ENCODE measurements at places on chromosomes 4 and X. TPM values are rescaled to one million over a fixed set of nuclear protein-coding genes. Genes with fewer than 3 reads are reported as not detected.

TCEAL7 gene
- 30.8 TPM for total RNA-seq

RAB33A gene
- 5.1 TPM for total RNA-seq

ZNF518B gene
- total RNA-seq = 158 TPM

TEX28 gene
- total RNA-seq = not detected

DNA sequence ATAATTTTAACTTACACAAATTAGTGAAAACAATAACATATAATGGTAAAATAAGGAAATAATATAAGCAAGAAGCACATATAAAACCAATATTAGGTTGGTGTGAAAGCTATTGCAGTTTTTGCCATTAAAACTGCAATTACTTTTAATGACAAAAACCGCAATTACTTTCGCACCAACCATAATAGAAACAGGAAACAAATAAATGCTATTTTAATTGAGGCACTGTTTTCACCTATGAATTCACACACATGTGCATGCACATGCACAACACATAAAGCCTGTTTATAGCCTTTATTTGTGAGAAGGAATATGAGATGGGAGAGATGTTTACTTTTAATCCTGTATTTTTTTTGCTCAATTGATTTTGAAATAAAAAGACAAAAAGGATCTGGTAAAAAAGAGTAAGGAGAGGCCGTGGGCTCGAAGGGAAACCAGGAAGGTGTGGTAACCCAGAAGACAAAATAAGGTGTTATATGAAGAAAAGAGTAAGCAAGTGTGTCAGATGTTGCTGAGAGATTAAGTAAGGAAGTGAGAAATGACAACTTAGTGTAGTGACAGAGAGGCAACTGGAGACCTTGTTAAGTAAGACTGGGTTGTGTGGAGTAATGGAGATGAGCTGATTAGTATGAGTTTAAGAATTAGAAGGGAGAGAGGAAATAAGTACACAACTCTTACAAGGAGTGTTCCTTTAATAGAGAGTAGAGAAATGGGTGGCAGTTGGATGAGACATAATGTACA is 69.0 kb downstream of the KLHL13 start:
- no peaks in the 10 kb centered on the region for H3K4me1 ChIP-seq
- H3K27ac ChIP-seq = no peak overlapping the region
- H3K36me3 ChIP-seq = peaks cover 5% of the 10 kb centered on the region
- no peak for DNase-seq

DNA sequence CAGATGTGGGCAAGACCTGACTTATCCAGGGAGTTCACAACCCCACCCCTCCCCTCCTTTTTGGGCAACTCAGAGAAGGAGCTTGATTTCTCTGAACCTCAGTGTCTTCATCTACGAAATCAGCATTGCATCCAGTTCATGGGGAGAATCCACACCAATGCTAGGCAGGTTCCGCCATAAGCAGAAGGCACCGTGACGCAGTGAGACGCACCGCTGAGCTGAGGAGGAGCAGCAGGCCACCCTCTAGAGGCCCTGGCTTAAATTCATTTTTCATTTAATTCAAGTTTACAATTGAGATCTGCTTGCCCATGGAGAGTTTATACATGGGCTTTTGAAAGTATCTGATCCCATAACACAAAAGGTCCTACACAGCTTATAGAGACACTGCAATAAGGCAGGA is 55.7 kb downstream of the CPZ start:
- H3K36me3 ChIP-seq = no peaks in the 10 kb centered on the region
- no peak overlapping the region for H3K27ac ChIP-seq
- peaks cover 29% of the 10 kb centered on the region for H3K4me1 ChIP-seq
- DNase-seq = no peak
- H3K27me3 ChIP-seq = no peaks in the 10 kb centered on the region
- no peak overlapping the region for H3K4me3 ChIP-seq

- H3K4me3 ChIP-seq = no peak overlapping the region
- H3K27me3 ChIP-seq = no peaks in the 10 kb centered on the region
- H3K4me1 ChIP-seq = no peaks in the 10 kb centered on the region
- no peak for DNase-seq
- H3K36me3 ChIP-seq = no peaks in the 10 kb centered on the region
- no peak overlapping the region for H3K27ac ChIP-seq
Measured at GRCh38 chr4:2364654-2365053, 53.8 kb downstream of the ZFYVE28 start.

DNA sequence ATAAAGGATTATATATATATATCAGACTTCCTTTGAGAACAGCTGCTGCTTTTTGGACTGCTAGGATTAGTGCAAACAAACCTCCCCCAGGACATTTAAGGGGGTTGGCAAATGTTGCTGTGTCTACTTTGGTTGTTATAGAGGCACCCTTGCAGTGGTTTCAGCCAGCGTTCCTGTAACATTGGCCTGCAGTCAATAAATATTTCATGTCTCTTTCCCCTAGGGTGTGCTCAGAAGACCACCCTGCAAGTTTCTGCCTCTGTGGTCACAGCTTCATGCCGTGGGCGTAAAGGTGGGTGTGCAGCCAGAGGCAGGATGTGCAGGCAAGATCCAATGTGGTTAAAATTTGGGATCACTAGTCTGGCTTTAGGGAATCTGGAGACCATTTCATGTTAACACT is 28.9 kb downstream of the FGF5 start:
- no peak overlapping the region for H3K4me3 ChIP-seq
- H3K27me3 ChIP-seq = no peaks in the 10 kb centered on the region
- DNase-seq = no peak
- H3K4me1 ChIP-seq = no peaks in the 10 kb centered on the region

GRCh38 chr4:3680656-3681055 is 85.5 kb upstream of the ADRA2C start:
- H3K36me3 ChIP-seq = no peaks in the 10 kb centered on the region
- H3K4me1 ChIP-seq = no peaks in the 10 kb centered on the region
- no peak for DNase-seq
- no peaks in the 10 kb centered on the region for H3K27me3 ChIP-seq

- no peak for DNase-seq
- H3K27me3 ChIP-seq = no peaks in the 10 kb centered on the region
- H3K36me3 ChIP-seq = no peaks in the 10 kb centered on the region
- peaks cover 27% of the 10 kb centered on the region for H3K4me1 ChIP-seq
- no peak overlapping the region for H3K27ac ChIP-seq
- H3K4me3 ChIP-seq = no peak overlapping the region
Measured at GRCh38 chrX:111284631-111285293, 14.5 kb upstream of the CAPN6 start.

GRCh38 chr4:160514126-160514525 is 1411.2 kb downstream of the RAPGEF2 start:
- DNase-seq = no peak
- H3K27me3 ChIP-seq = no peaks in the 10 kb centered on the region
- no peaks in the 10 kb centered on the region for H3K4me1 ChIP-seq
- no peak overlapping the region for H3K27ac ChIP-seq
- no peaks in the 10 kb centered on the region for H3K36me3 ChIP-seq
- no peak overlapping the region for H3K4me3 ChIP-seq
